ENCODE measurements at places on chromosomes 13 and 19.

DNA sequence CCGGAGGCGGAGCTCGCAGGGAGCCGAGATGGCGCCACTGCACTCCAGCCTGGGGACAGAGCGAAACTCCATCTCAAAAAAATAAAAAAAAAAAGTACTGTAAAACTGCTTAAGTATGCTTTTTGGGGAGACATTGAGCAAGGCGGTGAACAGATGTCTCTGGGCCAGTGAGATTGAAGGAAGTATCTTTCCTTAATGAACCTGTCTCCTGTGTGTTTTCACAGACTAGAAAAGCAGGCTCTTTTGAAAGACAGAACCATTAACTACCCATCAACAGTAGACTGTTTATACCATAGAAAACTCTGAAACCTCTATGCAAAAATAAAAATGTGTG is 1.5 kb upstream of the ECH1 start:
- DNase-seq: no peak

- no peak for DNase-seq
These were observed 25.3 kb downstream of the RNASEH2B start for GRCh38 chr13:50934735-50935435.

DNA sequence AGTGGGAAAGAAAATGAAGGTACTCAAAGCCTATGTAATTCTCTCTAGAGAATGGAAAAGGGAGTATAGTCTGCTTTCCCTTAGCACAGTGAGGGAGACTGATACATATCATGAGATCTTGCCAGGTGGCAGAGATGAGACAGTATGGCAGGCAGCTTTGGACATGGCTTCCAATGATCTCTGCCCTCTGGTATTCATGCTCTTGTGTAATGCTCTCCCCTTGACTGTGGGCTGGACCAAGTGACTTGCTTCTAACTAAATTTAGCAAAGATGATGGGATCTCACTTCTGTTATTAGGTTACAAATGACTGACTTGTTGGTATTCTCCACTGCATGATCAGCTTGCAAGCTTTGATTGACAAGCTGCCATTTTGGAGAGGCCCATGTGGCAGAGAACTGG is 10.2 kb downstream of the ZNF132 start:
- no peak for DNase-seq

GRCh38 chr19:13842291-13843103 is 34.4 kb upstream of the NANOS3 start:
- DNase-seq: no peak

- peak; percentile 97 for DNase-seq
These were observed at the start of gene ERCC5 for GRCh38 chr13:102845630-102846260. Gene ERCC5 (plus strand): TSS chr13:102846032. CDS start chr13:102846267, 235 bp downstream.

DNA sequence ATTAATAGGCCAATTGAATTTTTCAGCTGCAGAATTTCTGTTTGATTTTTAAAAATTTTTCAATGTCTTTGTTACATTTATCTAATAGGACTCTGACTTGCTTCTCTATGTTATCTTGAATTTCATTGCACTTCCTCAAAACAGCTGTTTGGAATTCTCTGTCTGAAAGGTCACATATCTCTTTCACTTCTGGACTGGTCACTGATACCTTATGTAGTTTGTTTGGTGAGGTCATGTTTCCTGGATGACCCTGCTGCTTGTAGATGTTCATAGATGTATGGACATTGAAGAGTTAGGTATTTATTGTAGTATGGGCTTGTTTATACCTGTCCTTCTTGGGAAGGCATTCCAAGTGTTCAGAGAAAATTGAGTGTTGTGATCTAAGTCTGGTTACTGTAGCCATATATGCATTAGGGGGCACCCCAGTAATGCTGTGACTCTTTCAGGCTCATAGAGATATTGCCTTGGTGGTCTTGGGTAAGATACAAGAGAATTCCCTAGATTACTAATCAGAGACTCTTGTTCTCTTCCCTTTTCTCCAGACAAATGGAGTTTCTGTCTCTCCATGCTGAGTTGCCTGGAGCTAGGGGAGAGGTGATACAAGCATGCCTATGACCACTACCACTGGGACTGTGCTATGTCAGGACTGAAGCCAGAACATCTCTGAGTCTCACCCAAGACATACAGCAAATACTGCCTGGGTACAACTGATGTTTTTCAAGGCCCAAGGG is 27.8 kb downstream of the RFC3 start:
- no peak for DNase-seq

- no peak for DNase-seq
These were observed 107.0 kb upstream of the RFC3 start for GRCh38 chr13:33710924-33711323.

All from NCI-H345 (cell line).